ENCODE measurements at places on chromosomes 6 and 20. TPM values are rescaled to one million over a fixed set of nuclear protein-coding genes. Genes with fewer than 3 reads are reported as not detected.

DNA sequence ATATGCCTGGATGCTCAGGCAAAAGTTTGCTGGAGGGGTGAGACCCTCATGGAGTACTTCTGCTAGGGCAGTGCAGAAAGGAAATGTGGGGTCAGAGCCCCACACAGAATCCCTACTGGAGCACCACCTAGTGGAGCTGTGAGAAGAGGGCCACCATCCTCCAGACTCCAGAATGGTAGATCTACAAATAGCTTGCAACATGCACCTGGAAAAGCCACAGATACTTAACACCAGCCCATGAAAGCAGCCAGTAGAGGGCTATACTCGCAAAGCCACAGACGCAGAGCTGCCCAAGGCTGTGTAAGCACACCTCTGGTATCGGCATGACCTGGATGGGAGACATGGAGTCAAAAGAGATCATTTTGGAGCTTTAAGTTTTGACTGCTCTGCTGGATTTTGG lies 60.7 kb upstream of the GJE1 start:
- no peak for DNase-seq

DNA sequence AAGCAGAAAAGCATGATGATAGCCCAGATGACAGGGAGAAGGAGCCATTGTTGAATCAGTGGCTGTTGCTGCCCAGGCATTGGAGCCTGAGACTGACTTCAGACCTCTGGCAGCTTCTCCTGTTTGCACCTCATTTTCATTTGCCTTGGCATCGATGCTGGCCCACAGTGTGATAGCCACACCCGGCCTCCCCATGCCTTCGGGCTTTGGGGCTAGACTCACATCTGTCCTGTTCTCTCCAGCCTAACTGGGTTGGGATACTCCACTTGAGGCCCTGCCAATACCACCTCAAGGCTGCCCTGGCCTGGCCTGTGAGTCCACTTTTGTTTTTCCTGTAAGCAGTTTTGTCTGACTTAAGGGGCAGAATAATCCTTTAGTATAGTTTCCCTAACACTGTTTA lies 140.4 kb downstream of the UST start:
- DNase-seq, result no peak

GRCh38 chr6:105968603-105969333 lies 117.4 kb upstream of the PRDM1 start:
- DNase-seq, result no peak

- DNase-seq, result no peak
Observed at GRCh38 chr6:12112540-12113189, 100.6 kb downstream of the HIVEP1 start.

DNA sequence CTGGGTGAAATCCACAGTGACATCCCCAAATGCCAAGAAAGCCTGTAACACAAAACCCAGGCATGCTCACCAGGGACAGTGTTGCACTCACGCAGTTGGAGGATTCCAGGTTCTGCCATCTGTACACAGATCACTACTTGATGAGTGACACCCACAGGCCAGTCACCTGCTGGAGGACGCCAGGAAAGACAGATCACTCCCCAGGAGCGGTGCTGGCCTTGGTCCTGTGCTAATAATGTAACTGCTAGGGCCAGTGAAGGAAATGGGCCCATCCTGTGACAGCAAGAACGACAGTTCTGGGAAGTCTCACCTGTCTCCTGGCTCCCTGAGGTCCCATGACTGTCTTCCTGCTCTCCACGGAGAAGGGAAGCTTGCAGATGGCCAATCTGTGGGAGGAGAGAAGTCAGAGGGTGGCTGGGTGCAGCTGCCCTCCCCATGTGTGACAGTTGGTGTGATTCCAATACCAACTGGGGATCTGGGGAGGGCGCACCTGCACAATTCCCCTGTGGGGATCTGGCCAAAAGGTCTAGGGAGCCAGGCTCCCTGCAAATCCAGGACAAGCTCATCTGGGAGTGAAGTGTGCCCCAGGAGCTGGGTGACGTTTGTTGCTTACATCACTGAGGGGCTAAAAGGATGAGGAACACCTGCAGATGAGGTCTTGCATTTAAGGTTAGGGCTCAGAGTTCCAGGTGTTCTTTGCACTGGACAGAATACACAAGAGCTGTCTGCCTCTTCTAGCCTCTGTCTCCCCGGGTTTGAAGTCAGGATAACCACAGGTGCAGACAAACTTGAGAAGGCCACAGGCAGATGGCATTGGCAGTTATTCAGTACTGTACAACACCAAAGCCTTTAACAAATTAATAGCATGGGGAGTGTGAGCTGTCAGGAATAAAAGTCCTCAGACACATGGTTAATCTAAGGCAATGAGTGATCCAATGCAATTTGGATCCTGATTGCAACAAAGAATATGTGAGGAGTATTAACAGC lies 10.3 kb downstream of the ZNF337 start:
- DNase-seq, result no peak

- DNase-seq, result no peak
Observed at GRCh38 chr6:11447265-11447664, 90.3 kb upstream of the TMEM170B start.

The USP49 gene
- polyA plus RNA-seq, result 2.7 TPM

Data from ovary (tissue), 10 donors.